Left colon (tissue), 2 donors: ENCODE measurements at places on chromosomes 11 and 22.

GRCh38 chr22:26586556-26587325 lies 3.2 kb downstream of the TPST2 start:
- DNase-seq = peak; percentile 28

- DNase-seq = peak; percentile 57
Observed at GRCh38 chr11:12160680-12161079, 50.3 kb downstream of the MICAL2 start.

GRCh38 chr11:8314916-8315315 lies 51.2 kb upstream of the LMO1 start:
- no peak for DNase-seq

DNA sequence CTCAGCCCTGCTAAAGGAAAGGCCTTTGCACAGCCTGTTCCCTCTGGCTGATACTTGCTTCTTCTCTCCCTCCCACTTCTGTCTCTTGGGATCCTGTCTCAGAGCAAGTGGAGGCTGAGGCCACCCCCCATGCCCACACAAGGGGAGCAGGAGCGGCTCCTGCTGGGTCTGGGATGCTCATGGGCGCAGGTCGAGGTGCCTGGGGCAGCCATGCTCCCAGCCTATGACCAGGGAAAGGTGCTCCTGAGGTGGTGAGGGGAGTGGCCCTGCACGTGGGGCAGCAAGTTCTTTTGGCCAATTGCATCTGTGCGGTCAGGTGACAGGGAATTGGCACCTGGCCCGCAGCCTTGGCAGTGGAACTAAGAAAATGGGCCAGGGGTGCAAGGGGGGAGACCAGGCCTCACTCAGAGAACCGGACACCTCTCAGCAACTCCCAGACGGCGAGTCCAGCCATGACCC lies 1.5 kb downstream of the MAPK11 start:
- no peak for DNase-seq

GRCh38 chr22:28410050-28410816 lies 269.4 kb downstream of the TTC28 start:
- DNase-seq = no peak

DNA sequence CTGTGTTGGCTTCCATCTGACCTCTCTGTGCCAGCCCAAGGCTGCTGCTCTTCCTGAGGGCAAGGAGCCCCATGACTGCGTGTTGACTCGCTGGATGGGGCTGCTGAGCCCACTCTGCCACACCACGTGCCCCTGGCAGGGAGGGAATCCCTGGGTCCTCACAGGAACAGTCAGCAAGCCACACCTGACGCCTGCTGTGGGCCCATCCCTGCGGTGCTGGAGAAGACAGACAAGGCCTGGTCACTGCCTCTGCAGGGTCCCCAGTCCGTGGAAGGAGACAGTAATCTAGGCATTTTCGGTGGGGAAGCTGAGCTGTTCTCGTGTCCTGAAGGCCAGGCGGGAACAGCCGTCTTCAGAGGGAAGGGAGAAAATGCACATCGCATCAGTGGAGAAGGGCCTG lies 10.6 kb upstream of the PPP6R3 start:
- DNase-seq = no peak

GRCh38 chr22:19981961-19982920 lies 34.4 kb downstream of the ARVCF start:
- no peak for DNase-seq

GRCh38 chr11:8689726-8690255 lies 7.2 kb downstream of the RPL27A start:
- DNase-seq = no peak

DNA sequence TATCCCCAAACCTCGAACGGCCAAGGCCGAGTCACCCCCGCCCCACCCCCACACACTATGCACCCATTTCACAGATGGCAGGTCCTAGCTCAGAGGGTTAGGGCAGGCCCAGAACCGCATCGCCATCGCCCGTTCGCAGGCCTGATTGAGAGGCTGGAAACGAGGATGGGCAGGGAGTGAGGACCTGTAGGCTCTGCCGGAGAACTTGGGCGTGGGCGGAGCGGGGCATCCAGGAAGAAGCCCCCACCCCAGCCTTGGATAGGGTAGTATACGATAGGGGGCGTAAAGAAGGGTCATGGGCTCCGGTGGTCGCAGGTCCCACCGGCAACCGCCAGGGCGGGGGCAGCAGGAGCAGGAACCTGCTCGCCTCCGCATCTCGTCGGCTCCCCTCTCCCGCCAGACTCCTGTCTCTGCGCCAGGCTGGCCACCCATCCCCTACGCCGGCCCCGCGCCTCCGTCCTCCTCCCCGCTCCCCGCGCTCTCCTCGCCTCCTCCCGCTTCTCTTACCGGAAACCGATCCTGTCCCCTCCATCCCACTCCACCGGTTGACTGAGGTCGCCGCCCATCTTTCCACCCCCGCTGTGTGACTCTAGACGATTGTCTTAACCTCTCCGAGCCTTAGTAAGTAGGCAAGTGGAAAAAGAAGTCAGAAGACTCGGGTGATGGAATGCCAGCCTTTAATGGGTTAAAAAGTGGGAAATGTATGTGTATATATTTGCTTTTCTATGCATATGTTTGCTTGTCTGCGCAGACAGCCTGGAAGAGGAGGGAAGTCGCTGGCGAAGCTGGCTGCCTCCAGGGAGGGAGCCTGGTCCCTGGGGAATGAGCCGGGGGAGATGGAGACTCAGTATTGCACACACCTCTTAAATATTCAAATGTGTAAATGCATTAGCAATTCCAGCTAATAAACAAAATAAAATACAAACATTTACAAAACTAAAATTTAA lies 52.8 kb downstream of the CYTH4 start:
- DNase-seq = no peak

- DNase-seq = no peak
Observed at GRCh38 chr11:118939404-118939915, 13.7 kb upstream of the BCL9L start.

DNA sequence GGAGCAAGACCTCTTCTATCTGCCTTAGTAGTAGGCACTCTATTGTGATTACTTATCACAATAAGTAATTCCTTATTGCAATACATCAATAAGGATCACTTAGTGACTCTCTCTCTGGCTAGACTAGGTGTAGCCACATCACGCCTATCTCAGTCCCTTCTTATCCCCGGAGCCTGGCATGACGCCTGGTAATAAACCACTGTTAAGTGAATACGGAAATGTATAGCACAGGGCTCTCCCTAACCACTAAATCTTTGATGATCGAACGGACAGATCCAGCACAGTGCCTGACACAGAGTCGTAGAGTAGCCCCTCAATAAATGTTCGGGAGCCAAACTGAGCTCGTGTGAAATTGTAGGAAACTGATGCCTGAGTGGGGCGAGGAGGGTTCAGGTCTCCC lies 143.3 kb downstream of the FBXO7 start:
- DNase-seq = peak; percentile 77

- peak; percentile 94 for DNase-seq
Observed at GRCh38 chr11:73787643-73788558, at the start of gene MRPL48. TSS of gene MRPL48 (plus strand) at chr11:73787874. CDS start at chr11:73787972, 98 bp downstream.

DNA sequence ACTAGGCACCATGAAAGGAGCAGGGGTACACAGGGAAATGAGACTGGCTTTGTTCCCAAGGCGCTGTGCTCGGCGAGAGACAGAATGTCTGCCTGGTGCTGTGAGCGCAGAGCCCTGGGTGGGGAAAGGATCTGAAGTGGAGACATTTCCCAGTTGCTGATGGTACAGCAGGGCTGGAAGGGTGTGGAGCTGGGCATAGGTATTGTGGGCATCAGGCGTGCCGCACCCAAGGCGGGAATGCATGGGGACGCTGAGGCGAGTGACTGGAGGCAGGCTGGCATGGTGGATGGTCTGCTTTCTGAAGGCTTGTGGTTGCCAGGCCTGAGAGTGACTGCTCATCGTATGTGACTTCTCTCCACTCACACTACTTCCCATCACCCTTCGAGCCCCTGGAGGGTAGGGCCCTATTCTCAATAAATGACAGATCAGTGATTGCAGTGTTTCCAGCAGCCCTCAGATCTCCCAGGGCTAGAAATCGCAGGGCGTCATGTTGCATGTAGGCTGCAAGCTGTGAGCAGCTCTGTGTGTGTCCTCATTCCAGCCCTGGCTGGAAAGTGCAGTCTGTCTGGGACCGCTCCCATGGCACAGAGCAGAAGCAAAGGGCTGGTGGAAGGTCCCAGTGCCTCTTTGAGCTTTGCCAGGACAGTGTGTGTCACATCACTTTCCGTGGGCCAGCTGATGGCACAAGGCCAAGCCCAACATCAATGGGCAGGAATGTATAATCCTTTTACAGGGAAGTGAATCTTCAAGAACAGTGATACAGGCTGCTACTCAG lies 67.7 kb downstream of the TBC1D22A start:
- peak; percentile 35 for DNase-seq

DNA sequence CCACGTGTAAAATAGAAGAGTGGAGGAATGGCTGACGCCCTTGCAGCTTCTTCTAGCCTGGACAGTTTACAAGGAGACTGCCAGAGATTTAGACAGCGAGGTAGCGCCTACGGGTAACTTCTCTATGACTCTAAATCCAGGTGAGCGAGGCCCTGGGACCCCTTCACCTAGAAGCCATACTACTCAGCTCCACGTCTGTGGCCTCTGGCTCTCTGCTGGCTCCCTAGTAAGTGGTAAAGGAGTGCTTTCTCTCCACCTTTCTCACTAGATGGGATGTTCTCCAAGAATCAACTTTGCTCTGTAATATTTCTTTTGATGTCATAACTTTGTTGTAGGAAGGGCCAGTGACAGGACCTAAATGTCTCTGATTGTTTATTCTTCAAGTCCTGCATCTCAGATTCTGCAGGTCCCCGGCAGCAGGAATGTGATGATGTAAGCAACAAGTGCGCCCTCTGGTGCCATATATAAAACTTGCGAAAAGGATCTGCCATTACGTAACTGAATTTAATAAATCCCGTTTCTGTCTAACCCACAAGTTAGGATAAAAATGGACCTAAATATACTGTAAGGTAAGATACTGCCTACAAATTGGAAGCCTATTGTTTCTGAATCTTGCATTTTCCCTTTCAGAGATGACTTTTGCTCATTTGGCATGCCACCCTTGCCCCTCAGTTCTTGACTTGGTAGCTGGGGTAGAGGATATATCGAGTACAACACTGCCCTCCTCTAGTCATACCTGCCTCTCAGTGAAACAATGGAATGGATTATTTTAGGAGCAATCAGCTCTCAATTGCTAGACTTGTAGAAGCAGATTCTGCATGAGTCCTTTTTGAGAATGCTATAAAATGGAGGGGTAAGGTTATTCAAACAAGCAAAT lies 11.0 kb upstream of the PTPN5 start:
- DNase-seq = no peak

DNA sequence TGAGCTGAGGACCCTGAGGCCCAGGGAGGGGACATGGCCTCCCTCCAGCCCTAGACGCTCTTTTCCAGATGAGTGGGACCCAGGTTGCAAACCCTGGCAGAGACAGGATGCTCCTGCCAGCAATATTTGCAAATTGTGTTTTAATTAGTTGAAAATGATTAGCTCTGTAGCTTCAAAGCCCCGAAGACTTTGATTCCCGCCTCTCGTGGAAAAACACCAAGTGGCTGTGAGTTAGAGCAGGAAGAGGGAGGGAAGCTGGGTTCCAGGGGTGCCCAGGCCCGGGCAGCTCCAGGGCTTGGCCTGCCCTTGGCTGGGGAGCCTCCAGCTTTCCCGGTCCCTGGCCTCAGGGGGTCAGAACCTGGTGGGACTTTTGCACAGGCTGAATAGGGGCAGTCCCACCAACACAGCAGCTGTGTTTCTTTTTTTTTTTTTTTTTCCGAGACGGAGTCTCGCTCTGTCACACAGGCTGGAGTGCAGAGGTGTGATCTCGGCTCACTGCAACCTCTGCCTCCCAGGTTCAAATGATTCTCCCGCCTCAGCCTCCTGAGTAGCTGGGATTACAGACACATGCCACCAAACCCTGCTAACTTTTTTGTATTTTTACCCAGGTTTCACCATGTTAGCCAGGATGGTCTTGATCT lies 101.6 kb upstream of the RTL6 start:
- DNase-seq = no peak

DNA sequence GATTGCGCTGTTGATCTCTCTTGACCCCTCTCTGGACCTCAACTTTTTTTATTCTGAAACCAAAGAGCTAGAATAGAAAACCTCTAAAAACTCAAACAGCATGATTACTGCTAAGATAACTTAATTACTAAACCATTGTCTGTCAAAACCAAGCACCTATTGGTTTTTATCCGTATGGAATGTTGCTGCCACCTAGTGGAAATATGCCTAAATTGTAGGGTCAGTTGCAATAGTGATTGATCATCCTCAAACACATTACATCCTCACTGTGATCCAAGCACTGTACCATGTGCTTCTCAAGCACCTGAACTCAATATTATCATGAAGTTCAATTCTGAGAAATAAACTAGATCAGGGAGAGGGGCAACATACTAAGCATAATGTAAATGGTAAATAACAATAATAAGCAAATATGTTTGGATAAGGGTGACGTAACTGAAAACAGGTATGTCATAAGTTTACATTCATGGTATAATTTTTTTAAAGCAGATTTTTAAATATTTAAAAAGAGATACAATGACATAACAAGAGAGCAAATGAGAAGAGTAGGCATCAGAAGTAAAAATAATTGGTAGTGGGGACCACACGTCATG lies 3.8 kb upstream of the OR5A2 start:
- DNase-seq = peak; percentile 4

DNA sequence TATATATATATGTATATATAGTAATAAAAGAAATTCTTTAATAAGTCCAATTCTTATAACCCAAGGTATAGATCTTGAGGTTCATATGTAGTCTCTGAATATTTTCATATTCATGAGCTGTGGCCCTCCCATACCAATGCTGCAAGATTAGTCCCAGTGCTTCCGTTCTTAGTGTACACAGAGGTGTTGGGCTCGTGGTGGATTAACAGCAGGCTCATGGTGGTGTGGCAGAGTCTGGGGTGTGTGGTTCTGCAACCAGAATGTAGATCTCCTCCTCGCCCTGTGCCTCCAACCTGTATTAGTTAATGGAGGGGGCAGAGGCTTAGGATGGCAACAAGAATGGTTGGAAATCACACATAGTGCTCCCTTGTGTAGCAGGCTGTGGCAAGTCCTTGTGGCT lies 16.8 kb downstream of the PRDM10 start:
- DNase-seq = no peak

- DNase-seq = no peak
Observed at GRCh38 chr11:1433977-1434640, 44.4 kb downstream of the BRSK2 start.

DNA sequence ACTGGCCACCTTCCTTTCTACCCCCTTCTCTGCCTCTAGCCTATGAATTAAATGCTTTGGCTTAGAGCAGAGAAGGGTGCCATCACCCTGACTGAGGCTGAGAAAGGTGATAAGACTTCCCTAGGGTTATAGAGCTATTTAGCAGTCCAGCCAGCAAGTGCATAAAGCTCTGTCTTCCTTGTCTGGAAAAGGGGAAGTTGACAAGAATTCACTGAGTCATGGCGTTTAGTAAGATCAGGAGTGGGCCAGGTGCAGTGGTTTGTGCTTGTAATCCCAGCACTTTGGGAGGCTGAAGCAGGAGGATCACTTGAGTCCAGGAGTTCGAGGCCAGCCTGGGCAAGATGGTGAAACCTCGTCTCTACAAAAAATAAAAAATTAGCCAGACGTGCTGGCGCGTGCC lies 63.1 kb downstream of the LHFPL7 start:
- DNase-seq = no peak

DNA sequence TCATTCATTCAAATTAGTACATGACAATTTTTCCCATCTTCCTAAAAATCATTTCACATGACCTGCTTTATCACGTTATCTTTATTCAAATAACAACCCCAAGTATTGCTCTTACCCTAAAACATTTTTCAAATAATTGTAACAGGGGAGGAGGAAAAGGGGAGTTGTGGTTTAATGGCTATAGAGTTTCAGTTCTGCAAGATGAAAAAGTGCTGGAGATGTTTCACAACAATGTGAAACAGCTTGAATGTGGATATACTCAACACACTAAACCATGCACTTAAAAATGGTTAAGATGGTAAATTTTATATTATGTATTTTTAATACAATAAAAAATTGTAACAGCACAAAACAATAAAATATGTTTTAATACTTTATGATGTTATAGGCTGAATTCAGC lies 161.6 kb upstream of the GUCY1A2 start:
- DNase-seq = no peak
